ENCODE measurements at places on chromosomes 5 and 9. TPM values are rescaled to one million over a fixed set of nuclear protein-coding genes. Genes with fewer than 3 reads are reported as not detected.

Gene ADAMTSL2
- 1.9 TPM for total RNA-seq

DNA sequence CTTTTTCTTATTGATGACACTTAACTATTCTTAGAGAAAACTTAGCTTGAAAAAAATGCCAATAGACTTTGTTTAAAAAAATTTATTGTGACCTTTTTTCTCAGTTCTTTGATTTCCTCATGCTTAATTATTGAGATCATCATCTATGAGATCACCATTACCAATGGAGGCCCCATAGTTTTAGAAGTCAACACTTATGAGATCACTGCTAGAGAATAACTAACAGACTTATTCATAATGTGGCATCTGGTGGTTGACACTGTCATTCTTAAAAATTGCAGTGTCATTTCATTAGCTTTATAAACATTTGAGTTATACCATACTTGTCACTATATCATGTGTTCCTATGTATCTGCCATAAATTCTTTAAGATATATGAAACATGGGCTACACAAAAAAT, 14.9 kb upstream of the FEM1C start:
- no peak overlapping the region for H3K4me3 ChIP-seq
- H3K4me1 ChIP-seq: no peaks in the 10 kb centered on the region
- H3K27me3 ChIP-seq: peaks cover 2% of the 10 kb centered on the region
- no peak for DNase-seq
- H3K36me3 ChIP-seq: no peaks in the 10 kb centered on the region
- no peak overlapping the region for H3K27ac ChIP-seq

- H3K27ac ChIP-seq: no peak overlapping the region
- H3K36me3 ChIP-seq: no peaks in the 10 kb centered on the region
- no peaks in the 10 kb centered on the region for H3K4me1 ChIP-seq
- no peak for DNase-seq
- no peak overlapping the region for H3K4me3 ChIP-seq
These were observed 125.1 kb upstream of the OSMR start for GRCh38 chr5:38720554-38721361.

- H3K4me3 ChIP-seq: no peak overlapping the region
- no peaks in the 10 kb centered on the region for H3K36me3 ChIP-seq
- no peaks in the 10 kb centered on the region for H3K27me3 ChIP-seq
- no peak overlapping the region for H3K27ac ChIP-seq
These were observed 8.3 kb upstream of the THBS4 start for GRCh38 chr5:80026841-80027240.

DNA sequence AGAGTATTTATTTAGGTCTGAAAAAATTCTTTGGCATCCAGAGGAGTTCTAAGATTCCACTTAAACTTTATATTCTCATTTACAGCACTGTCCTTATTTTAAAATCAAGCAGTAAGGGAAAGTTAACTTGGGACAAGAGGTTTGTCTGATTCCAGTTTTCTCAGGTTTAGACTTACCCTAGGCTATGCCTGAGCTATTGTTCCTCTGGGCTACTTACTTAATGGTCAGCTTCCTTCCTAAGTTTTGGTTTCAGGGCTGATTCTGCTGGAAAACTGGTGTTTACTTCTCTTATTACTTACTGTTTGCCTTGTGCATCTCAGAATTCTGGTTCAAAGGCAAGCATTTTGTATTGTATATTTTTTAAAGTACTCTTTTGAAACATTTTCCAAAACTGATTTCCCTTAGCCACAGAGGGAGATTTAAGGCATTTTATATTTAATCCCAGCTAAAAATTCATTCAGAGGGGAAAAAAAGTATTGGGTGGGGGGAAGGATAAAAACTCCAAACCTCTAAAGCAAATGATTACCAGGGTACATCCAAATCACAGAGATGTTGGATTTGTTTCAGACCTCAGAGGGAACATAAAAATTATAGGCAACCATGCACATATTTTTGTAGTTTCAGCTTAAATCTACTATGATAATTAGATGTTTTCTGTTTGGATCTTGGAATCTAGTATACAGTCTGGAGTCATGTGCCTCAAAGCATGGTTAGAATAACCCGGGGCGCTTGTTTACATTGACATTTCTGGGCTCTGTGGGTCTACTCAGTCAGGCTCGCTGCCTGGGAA, 290.0 kb downstream of the ARHGAP26 start:
- no peak overlapping the region for H3K27ac ChIP-seq
- no peak overlapping the region for H3K4me3 ChIP-seq
- DNase-seq: no peak

DNA sequence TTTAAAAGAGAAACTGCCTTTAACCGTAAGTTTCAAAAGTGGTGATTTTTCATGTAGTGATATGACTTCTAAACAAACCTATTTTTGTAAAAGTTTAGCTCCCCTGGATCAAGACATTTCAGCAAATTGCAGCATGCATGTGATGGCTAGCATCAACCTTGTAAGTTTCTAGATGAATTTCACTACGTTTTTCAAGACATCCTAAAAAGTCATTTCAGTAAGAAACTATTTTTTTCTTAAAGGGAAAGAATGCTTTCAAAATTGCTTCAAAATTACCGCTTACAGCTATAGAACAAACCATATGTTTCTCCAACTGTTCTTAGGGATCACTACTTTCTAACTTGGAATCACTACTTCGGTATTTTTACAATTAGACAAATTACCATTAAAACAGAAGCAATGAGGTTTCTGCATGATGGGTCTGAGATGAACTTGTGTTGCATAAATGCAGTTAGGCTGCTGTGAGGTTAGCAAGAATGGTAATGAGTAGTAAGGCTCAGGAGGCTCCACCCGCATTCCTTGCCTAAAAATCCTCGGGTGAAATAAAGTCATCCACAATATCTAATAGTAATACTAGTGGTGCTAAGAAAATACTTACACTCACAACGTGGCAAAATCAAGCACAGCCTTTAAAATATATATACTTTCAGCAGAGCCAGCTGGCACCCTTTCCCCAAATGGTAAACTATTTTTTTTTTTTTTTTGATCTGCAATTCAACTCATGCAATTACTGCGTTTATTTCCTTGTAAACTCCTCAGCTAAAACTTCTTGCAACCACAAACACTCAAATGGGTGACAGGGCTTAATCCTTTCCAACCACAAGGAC, 53.8 kb downstream of the CDC14B start:
- DNase-seq: no peak
- no peaks in the 10 kb centered on the region for H3K27me3 ChIP-seq
- peak overlapping the region; percentile 92 for H3K4me3 ChIP-seq
- H3K4me1 ChIP-seq: no peaks in the 10 kb centered on the region
- H3K27ac ChIP-seq: peak overlapping the region; percentile 84
- no peaks in the 10 kb centered on the region for H3K36me3 ChIP-seq

All from aorta (tissue), 5 donors.